Sciatic nerve (tissue), 2 donors: ENCODE measurements at places on chromosomes 4 and X. TPM values are rescaled to one million over a fixed set of nuclear protein-coding genes. Genes with fewer than 3 reads are reported as not detected.

Gene DRD5
- total RNA-seq, result not detected

DNA sequence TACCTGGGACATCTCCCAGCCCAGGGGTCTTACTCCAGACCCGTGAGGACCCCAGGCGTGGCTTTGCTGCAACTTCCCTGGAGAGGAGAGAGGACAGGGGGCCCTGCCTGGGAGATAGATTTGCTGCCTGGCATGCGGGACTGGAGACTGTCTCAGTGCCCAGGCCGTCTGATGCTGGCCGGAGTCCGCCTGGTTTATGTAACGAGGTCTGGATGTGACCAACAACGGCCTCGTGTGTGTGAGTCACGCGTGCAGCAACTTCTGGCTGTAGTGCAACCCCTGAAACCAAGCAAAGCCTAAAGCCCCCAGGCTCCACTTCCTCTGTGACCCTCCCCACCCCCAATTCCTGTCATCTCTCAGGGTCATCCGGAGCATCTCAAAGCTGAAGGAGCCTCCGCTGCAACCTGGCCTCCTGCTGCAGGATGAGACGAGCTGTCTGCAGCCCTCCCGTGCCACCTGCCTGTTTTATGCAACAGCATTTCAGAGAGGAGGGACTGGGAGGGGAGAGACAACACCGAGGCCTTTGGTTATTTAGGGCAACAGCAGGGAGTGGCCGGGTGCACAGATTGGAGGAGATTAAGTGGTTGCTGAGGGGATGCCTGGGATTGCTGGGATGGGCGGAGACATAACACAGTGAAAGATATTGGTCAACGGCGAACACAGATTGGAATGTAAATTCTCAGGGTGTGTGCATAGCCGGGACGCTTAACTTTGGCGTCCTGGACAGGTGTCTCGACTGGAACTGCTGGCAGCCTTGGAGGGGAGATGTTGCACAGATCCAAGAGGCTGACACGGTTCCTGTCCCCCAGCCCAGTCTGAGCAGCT lies 16.0 kb downstream of the XG start:
- DNase-seq, result no peak

DNA sequence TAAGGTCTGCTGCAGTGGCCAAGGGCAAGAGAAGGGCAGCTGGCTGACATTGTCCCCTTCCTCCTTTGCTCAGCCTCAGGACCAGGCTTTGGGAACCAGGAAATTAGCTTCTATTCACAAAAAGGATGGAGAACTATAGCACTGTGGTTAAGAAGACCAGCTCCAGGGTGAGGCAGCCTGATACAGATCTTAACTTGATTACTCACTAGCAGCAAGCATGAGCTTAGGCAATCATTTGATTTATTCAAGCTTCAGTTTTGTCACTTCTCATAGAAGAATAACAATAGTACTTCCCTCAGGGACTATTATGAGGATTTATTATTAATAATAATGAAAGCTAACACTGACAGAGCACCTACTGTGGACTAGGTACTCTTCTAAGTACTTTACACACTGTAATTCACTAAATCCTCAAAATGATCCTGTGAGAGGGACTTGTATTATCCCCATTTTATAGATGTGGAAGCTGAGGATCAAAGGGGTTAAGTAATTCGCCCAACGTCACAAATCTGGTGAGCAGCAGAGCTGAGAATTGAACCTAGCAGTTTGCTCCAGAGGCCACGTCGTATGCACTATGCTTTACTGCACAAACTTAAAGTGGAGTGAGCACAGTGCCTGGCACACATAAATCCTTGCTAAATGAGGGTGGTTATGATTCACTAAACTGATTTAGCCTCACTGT lies 130.4 kb upstream of the PAK3 start:
- DNase-seq, result no peak

DNA sequence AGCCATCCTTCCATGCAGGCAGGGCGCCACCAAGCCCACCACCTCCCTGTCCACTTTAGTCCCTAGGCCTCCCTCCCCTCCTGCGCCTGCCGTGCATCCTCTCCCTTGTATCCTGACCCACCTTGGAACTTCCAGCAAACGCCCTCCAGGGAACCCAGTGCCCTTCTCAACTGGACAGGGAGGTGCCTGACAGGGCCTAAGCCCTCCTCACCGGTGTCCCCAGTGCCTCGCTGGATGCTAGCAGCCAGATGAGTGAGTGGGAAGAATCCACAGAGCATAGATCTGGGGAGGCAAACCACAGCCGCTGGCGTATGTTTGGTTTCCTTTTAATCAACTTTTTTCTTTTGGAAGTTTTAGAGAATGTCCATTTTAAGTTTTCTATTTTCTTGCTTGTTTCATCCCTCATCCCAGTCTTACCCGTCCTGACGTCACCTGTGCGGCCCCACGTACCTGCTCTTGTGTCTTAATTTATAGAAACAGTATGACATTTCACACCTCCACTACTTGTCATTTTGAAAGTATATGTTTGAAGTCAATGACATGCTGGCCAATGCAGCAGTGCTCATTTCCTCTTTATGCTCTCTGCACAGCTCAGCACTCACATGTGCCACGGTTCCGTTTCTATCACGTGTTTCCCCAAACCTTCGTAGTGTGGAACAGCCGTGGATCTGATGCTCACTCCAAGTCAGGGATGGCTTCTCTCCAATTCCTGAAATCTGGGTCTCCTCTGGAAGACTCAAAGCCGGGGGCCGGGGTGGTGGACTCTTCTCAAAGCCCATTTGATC lies 3.4 kb upstream of the HMX1 start:
- DNase-seq, result no peak

- no peak for DNase-seq
Observed at GRCh38 chr4:189053621-189054020, 887.1 kb upstream of the FRG1 start.

GRCh38 chr4:134028421-134028820 lies 173.2 kb downstream of the PABPC4L start:
- DNase-seq, result no peak

Gene RASSF6
- total RNA-seq, result not detected

Gene CDX4
- total RNA-seq, result not detected

DNA sequence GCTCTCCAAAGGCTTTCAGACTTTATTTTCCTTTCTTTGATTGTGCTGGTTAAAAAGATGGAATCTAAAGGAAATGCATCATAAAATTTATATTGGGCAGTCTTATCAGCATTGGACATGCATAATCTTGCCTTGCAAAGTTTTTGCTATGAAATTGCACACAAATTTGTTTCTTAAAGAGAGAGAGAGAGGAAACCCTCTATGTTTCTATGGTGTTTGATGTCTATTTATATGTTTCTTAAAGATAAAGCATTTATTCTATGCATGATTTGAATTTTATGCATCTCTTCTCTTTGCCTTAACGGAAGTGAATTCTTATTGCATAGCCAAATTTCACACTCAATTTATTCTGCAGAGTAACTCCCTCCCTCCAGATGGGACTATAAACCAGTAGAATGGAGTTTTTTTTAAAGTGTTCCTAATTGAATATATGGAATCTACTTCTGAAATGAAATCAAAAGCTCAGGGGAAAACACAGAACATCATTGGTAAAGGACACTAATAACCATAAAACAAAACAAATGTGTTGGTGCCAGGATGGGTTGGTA lies 83.5 kb upstream of the PPARGC1A start:
- no peak for DNase-seq

GRCh38 chr4:35052546-35052945 lies 1191.8 kb downstream of the ARAP2 start:
- no peak for DNase-seq

- no peak for DNase-seq
Observed at GRCh38 chr4:29081234-29081955, 1638.8 kb upstream of the PCDH7 start.

Gene ARAF
- 60.5 TPM for total RNA-seq

DNA sequence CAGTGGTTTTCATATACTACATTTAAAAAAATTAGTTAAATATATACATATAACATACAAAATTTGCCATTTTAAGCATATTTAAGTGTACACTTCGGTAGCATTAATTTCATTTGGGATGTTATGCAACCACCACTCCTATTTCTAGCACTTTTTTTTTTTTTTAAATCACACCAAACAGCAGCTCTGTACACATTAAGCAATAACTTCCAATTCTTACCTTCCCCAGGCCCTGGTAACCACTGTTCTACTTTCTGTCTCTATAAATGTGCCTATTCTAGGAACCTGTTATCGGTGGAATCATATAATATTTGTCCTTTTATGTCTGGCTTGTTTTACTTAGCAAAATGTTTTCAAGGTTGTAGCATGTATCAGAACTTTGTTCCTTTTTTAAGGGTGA lies 39.1 kb downstream of the TMEM164 start:
- DNase-seq, result no peak

GRCh38 chrX:117989512-117989911 lies 127.1 kb downstream of the KLHL13 start:
- no peak for DNase-seq

- DNase-seq, result no peak
Observed at GRCh38 chr4:80340036-80340435, 4.5 kb downstream of the CFAP299 start.

- DNase-seq, result no peak
Observed at GRCh38 chr4:68912807-68913206, 38.8 kb downstream of the UGT2A3 start.
